Iris pigment epithelial cell (primary cell): ENCODE measurements at places on chromosomes 5 and 9.

- no peak for DNase-seq
Measured at GRCh38 chr5:67029481-67029880, 167.1 kb downstream of the CD180 start.

DNA sequence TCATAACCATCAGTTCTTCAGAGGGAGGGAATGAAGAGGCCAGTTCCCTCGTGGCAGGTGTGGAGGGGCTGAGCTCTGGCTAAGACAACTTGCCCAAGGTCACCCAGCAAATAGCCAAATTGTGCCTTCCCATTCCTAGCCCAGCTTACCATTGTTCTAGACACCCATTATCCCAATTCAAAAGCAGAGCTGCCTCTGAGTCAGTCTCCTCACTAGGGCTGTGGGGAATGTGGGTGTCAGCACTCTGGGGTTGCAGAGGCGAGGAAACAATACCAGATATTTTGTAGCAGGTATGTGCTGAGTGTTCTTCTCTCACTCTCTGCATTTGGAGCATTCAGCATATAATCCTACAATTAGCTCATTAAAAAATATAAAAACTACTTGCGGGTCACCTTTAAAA lies 270.8 kb downstream of the PSAT1 start:
- DNase-seq = peak; percentile 31

DNA sequence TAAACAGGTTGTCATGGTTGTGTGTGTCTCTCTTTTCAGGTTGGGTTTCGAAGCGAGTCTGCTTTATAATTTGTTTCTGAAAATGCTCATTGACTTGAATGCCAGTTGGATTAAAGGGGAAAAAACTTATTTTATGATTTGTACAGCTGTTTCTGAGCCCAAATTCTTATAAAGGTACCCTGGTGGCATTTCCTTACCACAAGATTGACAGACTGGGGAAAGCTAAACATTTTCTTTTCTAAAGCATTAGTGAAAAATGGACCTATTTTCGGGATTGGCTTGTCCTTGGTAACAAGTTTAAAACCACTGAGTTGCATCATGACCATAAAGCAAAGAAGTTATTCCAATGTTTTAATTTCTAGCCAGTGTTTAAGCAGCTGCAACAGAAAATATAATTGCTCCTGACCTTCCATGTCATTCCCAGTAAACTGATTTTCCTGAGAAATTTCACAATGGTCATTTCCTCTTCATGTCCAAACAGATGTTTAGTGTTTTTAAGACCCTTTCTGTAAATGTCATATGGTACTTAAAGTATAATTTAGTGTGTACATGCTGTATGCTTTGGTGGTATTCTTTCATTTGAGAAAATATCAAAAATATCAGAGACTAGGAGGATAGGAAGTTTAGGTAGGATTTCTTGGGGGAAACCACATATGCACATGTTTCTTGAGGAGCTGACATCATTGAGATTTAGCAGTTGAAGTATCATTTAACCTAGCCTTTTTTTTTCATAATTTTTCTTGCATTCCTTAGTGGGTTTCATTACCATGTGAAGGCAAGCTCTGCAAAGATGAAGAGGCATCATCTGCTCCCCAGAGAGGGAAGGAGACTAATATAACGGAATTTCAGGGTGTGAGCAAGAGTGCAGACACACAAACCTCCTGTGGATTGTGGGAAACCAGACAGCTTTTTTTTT lies 667.1 kb upstream of the RGMB start:
- DNase-seq = peak; percentile 44

- DNase-seq = no peak
Measured at GRCh38 chr5:122367456-122367855, 55.4 kb downstream of the SNCAIP start.

GRCh38 chr9:19221326-19221725 lies 9.2 kb upstream of the DENND4C start:
- no peak for DNase-seq

DNA sequence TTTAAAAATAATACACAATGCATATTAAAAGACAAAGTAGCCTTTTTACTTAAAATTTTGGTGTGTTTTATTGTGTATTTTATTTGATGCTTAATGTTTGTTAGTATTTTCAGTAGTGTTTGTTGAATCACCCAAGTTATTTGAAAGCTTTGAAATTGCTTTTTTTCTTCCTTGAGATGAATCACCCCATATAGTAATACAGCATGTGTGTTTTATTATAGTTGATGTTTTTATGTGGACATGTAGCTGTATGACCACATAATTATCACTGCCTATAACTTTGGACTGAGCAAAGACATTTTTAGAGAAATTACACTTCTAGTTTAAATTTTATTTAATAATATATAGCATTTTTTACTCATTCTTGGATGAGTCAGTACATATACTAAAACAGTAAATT lies 18.0 kb downstream of the FAM174A start:
- no peak for DNase-seq

- peak; percentile 76 for DNase-seq
Measured at GRCh38 chr9:100104314-100104713, 5.3 kb downstream of the INVS start.

- DNase-seq = peak; percentile 41
Measured at GRCh38 chr9:105690742-105691141, 3.6 kb upstream of the TMEM38B start.

GRCh38 chr5:172533058-172533398 lies 78.7 kb upstream of the SH3PXD2B start:
- no peak for DNase-seq

DNA sequence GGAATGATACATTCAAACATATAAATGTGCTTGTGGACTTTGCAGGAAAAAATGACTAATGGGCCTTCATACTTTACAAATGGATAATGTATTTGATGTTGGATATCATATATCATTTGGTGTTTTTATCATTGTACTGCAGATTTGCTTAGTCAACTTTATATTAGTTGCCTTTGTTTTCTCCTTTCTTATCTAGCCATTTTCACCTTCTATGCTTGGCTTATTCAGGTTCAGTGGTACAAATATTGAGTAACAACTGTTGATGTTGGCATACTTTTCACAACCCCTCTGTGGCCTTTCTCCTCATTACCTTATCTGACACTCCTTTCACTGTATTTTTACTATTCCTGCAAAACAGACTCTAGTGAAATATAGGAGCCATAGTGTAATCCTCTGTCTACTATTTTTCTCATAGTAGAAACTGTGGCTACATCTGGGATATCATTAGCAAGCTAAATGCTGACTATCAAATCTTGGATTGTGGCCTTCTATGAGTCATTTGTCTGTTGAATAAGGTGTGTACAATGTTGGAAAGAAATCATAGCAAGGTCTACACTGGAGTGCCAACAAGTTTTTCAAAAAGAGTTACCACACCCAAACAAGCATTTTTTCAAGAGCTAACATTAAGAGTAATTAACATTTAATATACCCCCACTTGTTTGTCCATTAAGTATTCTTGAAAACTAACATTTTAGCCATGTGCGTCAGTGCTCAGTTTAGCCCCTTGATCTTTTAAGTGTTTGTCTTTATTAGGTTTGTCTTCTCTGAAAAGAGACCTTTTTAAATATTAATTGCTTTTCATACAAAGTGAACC lies 330.1 kb downstream of the ADGRV1 start:
- DNase-seq = peak; percentile 79

- DNase-seq = peak; percentile 75
Measured at GRCh38 chr5:9712506-9712905, 82.4 kb upstream of the TAS2R1 start.

GRCh38 chr9:79764374-79764773 lies 192.6 kb downstream of the TLE4 start:
- DNase-seq = peak; percentile 95

DNA sequence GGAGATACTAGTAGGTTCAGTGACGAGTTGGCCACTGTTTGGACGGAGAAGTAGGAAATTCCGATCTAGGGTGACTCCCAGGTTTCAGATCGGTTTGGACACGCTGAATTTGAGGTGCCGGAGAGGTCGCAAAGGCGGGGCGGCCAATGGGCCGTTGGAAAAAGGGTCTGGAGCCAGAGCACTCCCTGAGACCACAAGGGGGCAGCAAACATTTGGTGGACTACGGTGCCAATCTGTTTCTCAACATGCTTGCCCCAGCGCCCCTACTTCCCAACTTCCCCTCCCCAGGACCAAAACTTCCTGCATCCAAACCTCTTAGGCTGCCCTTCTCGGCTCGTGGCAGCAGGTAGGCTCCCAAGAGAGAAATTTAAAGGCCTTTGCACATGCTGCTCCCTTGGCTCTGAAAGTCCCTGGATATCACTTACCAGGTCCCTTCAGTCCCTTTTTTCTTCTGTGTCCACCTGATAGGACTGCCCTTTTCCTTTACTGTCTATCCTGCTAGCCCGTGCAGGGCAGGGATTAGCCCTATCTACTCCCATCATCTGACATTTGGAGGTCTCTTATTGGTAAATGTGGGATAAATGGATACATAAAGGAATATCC lies 992 bp upstream of the RPP25L start:
- DNase-seq = peak; percentile 67

DNA sequence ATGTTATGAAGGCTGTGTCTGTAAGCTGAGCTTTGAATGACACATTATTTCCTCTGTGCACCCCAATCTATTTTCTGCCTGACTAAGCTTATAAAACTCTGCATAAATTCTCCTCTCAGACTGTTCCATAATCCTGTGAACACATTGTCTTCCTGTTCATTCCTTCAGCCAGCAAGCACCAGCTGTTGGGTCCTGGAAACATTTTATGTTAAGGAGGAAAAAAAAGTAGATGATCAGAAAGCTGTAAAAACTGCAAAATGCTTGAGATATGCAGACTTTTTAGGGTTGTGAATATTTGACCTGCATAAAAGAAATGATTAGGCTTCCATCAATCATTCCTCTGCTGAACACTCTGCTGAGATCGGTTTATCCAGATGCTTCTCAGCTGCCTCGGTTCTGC lies 1246.0 kb upstream of the DMAC1 start:
- no peak for DNase-seq

DNA sequence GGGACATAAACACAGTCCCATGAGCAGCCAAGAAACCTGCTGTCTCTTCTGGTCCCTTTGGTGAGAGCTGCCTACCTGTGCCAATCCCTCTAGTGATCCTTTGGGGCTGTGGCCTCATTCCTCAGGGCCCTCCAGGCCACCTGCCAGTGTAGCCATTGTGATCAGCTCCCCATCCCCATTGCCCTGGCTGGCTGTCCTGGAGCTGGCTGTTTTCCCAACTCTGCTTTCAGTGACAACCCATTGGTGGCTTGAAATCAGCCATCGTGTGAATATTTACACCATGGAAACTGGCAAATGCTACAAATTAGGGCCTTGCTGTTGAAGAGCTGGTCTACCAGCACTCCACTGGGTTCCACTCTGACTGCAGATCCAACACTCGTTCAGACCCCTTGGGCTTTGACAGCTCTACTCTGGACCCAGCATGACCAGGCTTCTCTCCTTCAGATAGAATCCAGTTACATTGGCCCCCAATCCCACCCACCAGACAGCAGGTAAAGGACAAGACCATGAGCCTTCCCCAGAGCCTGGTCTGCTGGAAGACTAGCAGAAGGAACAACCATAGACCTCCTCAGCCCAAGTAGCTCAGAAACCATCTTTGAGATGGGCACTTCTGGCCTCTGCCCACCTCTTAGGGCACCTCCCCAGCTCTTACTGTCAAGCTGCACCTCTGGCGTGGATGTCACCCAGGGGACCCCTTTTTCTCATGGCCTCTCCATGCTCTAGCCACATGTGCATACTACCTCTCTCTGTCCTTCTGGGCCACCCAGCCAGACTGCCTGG lies 69.2 kb upstream of the NEK6 start:
- DNase-seq = no peak

DNA sequence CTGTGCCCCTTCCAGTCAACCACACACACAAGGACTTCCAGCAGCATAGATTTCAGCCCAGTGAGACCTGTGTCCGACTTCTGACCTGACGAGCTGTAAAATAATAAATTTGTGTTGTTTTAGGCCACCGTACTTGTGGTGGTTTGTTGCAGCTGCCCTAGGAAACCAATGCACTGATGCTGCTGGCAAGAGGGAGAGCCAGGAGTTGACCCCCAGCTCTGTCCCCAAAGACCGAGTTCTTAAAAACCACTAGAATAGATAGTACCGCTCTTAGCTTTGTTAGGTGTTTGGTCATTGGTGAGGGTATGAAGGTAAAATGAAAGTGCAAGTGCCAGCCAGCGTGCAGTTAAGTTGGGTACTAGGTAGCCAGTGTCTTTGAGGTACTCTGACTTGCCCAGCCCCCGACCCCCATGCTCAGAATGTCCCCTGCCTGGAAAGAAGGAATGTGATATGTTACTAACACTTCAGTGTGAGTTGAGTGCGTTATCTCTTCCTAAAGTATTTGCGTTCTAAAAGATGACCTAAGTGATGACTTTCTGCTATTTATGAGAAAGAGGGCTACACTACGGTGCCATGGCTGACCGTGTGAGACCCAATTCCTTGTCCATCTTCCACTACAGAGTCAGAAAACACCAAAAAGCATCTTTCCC lies 185.6 kb downstream of the AOPEP start:
- DNase-seq = no peak

DNA sequence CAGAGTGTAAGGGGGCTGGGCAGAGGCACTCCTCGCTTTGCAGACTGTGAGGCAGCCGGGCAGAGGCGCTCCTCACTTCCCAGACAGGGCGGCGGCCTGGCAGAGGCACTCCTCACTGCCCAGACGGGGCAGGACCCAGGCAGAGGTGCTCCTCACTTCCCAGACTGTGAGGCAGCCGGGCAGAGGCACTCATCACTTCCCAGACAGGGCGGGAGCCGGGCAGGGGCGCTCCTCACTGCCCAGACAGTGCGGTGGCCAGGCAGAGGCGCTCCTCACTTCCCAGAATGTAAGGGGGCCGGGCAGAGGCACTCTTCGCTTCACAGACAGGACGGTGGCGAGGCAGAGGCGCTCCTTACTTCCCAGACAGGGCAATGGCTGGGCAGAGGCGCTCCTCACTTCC lies 442.5 kb downstream of the SPATA31D1 start:
- no peak for DNase-seq
